MV-4-11 (cell line): ENCODE measurements at places on chromosomes 1 and 21.
A peak's percentile ranks its signal among the peaks of the same experiment; 100 is the strongest.

- peak; percentile 73 for DNase-seq
Measured at GRCh38 chr1:155989242-155990004, 11.1 kb upstream of the ARHGEF2 start.

- no peak for DNase-seq
Measured at GRCh38 chr1:59123081-59123681, 173.7 kb upstream of the FGGY start.

DNA sequence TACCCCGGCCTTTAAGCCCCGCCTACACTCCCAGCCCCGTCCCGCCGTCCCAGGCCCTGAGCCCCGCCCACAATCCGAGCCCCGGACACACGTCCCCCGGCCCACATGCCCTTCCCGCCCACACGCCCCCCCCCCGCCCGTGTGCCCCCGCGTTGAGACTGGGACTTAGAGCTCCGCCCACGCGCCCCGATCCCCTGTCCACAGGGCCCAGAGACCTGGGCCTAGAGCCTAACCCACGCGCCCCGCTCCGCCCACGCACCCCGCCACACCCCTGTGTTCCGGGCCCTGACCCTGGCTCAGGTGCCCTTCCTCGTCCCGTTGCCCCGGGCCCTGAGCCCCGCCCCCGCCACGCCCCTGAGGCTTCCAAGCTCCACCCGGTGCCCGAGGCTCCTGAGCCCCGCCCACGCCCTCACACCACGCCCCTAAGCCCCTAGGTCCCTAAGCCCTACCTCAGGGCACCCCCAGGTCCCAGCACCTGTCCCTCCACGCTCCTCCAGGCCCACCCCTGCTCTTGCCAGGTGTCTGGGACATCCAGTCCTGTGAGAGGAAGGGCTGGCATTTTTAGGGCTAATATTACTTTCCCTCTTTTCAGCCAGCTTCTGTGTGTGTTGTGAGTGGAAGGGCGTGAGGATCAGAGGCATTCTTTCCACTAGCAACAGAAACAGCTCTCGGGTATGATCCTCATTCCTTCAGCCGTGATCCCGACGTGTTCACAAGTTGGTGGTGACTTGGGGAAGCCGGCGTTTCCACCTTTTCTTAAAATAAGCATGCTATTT is 552 bp upstream of the GPR157 start:
- peak; percentile 52 for DNase-seq

GRCh38 chr1:26335774-26336476 is 18.0 kb downstream of the CRYBG2 start:
- no peak for DNase-seq

GRCh38 chr1:204460346-204460745 is 34.3 kb downstream of the PIK3C2B start:
- DNase-seq: no peak

GRCh38 chr21:32929633-32930038 is 96.1 kb upstream of the OLIG2 start:
- DNase-seq: no peak

DNA sequence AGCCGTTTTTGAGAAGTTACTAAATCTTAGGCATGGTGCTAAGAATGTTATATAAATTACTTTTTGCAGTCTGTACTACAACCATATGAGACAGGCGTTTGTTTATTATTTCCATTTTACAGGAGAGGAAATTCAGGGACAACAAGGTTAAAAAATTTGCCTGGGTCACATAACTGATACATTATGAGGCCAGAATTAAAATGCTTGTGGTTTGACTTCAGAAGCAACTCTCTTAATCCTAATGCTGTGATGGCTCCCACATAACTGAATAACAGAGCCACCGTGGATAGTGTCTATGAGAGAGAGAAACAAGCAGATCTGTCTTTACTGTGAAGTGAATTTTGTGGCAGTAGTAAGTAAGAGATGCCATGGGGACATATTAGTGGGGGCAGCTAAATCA is 184.9 kb downstream of the NCAM2 start:
- no peak for DNase-seq

DNA sequence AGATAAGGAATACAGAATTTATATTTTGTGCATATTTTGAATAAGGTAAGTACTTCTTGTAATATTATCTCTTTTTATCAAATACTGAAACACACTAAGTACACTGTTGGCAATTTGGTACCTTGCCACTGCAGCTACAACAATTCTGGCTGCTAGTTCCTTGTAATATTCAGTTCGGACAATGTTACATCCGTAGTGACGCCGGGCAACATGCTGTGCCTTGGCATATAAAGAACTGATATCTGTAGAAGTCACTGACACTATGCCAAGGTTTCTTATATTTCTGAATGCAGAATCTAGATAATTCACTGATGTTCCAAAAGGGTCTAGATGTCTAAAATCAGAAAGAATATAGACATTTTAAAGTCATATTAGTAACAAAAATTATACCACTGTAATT is 17.5 kb downstream of the TRMT1L start:
- DNase-seq: no peak

DNA sequence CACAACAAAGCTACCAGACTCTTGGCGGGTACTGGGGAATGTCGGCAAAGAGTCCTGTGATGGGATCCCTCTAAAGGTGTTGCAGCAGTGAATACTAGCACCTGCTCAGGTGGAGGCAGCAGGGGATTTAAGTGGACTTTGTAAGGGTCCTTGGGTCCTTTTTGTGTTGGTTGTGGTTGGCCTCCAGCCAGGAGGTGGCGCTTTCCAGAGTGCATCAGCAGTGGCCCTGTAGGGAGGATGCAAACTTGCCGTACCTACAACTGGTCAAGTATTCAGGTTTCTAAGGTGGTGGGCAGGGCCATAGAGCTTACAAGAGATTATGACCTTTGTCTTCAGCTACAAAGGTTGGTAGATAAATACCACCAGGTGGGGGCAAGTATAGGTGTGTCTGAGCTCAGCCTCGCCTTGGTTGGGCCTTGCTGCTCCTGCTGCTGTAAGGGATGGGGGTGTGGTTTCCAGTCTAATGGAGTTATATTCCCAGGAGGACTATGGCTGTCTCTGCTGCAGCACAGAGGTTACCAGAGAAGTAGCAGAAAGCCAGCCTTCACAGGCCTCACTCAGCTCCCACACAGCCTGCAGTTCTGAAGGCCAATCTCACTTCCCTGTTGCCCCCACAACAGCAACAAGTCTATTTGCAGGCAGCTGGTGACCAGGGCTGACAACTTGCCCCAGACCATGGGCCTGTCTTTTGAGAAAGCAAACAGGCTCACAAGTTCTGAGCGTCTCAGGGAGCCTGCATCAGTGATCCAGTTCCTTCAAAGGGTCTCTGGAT is 7.3 kb downstream of the OR2M5 start:
- DNase-seq: peak; percentile 3

GRCh38 chr1:205438213-205439158 is 16.6 kb upstream of the LEMD1 start:
- DNase-seq: no peak

- DNase-seq: no peak
Measured at GRCh38 chr1:204706838-204707509, 21.4 kb upstream of the LRRN2 start.
